HS-27A (cell line): ENCODE measurements at places on chromosomes 7 and 10.
A peak's percentile ranks its signal among the peaks of the same experiment; 100 is the strongest.

DNA sequence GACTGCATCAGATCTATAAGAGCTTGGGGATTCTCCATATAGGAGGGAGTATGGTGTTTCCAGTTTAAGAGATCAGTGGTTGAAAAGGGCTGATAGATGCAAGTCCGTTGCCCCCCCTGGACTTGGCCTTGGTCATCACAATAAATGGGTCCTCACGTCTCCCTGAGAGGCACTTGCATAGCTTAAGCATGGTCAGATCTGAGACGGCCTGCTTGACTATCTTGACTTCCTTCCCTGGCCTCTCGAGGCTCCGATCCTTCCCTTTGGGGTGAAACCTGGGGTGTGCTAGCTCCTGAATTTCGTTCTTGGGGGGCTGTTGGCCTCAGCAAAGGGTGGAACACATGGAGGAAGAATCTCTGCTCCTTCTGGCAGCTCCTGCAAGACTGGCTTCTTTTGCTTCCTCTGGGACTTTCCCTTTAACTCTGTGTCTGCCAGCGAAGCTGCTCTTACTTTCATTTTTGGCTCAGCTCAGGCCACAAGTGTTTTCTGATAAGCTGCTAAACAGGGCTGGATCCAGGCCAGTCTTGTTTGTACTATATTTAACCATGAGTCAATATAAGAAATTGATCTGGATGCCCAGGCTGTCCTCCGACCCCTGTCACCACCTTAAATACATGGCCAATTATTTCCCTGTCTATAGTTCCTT, 11.2 kb upstream of the ZNF485 start:
- DNase-seq: no peak

- DNase-seq: no peak
These were observed 65.1 kb downstream of the PPP1R3C start for GRCh38 chr10:91567815-91568214.

- DNase-seq: peak; percentile 91
These were observed 1.5 kb downstream of the PTPN12 start for GRCh38 chr7:77538281-77539212.

DNA sequence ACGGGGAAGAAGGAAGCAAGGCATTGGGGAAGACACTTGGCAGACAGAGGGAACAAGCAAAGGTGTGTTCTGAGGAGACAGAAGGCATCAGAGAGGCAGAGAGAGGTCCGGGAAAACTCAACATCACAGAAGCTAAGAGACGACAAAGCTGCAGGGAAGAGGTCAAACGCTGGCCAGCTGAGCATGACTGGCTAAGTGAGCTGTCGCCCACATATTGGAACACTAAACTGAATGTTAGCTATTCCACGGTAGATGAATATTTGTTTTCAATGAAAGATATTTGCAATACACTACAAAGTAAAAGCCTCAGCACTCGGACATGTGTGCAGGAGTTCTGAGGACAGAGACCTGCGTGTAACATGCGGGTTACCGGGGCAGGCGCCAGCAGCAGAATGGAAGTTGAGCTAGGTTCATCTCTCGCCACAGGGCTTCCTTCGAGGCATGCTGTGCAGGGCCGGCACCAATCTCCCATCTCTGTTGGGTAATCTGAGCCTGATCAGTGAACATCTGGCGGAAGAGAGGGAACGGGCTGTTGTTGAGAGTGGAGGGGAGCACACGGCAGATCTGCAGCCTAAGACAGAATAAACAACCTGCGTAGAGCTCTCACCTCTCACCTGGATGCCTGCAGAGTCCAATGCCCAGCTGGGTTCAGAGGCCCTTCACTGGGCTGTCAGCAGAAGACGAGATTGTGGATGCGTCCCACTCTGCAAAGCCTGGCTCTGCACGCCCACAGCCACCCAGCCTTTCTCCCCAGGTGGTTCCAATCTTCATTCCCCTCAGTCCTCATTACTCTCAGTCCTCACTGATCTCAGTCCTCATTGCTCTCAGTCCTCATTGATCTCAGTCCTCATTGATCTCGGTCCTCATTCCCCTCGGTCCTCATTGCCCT, 35.9 kb downstream of the INSIG1 start:
- DNase-seq: no peak

DNA sequence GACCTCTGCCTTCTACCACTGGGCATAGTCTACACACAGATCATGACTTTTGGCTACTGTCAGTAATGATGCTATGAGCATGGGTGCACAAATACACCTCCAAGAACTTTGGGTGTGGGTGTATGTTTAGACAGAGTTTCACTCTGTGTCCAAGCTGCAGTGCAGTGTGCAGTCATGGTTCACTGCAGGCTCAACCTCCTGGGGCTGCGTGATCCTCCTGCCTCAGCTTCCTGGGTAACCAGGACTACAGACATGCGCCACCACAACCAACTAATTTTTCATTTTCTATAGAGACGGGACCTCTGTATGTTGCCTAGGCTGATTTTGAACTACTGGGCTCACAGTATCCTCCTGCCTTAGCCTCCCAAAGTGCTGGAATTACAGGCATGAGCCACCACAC, 194.4 kb downstream of the NSUN6 start:
- no peak for DNase-seq

GRCh38 chr7:133167300-133167699, 85.4 kb upstream of the CHCHD3 start:
- DNase-seq: no peak

GRCh38 chr7:80110376-80110775, 24.3 kb upstream of the GNAI1 start:
- no peak for DNase-seq

DNA sequence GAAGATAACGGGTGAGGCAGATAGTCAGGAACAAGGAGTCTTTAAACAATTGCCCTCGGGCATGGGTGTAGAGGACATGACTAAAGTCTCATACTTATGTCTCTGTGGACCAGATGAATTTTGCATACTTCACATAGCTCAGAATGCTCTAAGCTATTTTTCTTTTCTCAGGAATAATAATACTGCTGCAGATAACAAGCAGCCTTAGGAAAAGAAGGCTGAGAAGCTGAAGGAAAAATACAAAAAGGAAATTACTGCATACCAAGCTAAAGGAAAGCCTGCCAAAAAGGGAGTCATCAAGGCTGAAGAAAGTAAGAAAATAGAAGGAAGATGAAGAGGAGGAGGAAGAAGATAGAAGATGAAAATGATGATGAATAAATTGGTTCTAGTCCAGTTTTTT, 13.4 kb upstream of the ERCC6 start:
- no peak for DNase-seq

DNA sequence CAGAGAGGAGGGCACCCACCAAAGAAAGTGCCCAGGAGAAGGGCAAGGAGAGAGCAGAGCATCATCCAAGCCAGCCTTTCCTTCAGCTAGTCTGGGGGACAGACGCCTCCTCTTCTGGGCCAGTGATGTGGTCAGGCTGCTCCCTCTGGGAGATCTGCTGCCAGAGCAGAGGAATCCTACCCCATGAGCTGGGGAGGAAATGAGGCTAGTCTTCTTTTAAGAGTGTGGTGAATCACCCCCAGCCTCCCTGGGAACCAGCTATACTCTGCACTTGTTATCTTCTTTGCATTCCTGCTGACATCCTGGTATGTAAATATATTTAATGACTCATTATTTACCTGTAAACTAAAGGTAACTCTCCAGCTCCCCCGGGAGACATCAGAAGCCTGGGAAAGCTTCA, 41.6 kb upstream of the EPHB6 start:
- peak; percentile 51 for DNase-seq

DNA sequence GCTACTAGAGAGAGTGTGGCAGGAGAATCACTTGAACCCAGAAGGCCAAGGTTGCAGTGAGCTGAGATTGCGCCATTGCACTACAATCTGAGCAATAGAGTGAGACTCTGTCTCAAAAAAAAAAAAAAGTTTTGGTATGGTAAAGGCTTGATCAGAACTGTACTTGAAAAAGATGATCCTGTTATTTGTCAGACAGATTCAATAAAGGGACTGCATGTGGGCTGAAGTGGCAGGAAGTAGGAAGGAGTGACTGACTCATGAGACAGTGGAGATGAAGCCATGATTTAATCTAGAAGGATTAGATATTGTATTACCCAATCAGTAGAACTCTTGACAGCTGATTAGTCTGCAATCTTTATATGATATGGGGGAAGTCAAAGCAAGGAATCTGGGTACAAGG, 2.7 kb upstream of the TMEM254 start:
- no peak for DNase-seq

DNA sequence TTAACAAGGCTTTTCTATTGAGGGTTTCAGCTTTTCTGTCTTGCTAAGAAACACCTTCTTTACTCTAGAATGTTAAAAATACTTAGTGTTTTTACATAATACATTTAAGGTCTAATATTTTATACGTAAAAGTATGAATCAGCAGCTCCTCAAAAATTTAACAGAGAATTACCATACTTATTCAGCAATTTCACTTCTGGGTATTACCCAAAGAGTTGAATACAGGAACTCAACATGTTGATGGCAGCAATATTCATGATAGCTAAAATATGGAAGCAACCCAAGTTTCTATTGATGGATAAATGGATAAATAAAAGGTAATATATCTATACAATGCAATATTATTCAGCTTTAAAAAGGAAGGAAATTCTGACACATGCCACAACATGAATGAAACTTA, 9.7 kb upstream of the OR13A1 start:
- no peak for DNase-seq

GRCh38 chr10:86188326-86188725, 178.3 kb downstream of the GRID1 start:
- DNase-seq: no peak

- no peak for DNase-seq
These were observed 14.1 kb downstream of the BRI3 start for GRCh38 chr7:98295467-98296192.

DNA sequence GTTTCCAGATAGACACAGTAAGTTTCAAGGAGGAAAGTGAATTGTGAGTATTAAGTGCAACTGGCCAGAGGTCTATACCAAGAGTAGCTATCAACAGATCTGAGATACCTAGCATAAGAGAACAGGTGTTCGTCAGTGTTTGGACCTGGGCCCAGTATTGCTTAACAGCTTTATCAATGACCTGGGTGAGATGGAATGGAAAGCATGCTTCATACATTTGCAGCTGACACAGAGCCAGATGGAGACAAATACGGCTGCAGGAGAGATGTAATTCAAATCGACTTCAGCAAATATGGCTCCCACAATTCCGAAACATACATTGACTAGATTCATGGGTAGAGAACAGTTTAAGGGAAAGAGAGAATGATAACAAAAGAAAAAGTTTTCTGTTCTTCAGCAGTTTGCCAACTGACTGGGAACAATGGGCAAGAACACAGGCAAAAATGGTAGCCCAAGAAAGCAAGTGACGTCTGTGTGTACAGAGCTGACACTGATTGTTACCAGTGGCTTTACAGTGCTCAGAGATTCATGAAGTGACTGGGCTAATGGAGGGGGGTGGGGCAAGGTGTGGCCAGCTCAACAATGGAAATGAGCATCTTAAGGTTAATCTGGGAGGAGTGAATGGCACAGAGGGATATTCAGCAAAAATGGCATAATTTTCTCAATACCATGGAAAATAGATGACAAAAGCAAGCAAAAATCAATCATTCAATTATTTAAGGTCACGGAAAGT, 28.0 kb upstream of the COBL start:
- no peak for DNase-seq

GRCh38 chr7:139341776-139342226, 664 bp downstream of the FMC1 start:
- no peak for DNase-seq

DNA sequence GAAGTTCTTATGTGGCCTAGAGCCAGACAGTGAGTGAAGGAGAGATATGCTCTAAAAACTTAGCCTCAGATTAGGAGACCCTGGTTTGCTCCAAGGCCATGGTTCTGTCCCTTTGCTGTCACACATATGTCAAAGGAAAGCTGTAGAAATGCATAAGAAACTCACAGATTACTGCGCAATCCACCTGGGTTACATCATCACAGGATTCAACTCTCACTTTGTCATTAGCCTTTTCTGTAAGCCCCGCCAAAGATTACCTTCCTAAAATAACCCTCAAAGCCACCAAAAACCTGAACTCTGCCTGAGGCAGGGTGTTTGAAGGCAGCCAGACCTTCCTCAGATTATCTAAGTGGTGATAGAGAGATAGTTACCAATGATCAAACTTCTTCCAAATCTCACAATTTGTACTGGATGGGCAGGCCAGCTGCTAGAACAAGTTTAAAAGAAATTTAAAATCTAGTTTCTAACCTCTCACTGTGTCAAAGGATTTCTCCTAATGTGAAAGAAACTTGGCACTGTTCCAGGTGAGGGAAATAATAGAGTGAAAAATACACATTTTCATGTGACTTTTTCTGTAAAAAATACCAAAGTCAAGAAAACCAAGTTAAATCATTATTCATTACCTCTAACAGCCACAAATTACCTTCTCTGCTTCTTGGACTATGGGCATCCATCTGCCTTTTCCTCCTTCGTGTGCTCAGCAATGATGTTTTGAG, 567.2 kb downstream of the SUGCT start:
- no peak for DNase-seq

GRCh38 chr7:63900394-63901203, 98.0 kb upstream of the ZNF722 start:
- no peak for DNase-seq

- peak; percentile 17 for DNase-seq
These were observed 15.2 kb downstream of the OAT start for GRCh38 chr10:124403548-124403947.

GRCh38 chr7:48114115-48114514, 25.1 kb downstream of the UPP1 start:
- DNase-seq: no peak

DNA sequence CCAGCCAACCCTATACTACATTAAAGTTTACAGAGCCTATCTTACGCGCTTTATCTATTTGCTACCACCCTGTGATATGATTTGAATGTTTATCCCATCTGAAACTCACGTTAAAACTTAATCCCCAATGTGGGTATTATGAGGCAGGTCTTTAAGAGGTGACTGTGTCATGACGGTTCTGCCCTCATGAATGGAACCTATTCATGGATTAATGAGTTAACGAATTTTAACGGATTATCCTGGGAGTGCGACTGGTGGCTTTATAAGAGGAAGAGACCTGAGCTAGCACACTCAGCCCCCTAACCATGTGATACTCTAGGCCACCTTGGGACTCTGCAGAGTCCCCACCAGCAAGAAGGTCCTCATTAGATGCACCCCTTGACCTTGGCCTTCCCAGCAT, 37.8 kb downstream of the SRPK2 start:
- no peak for DNase-seq

DNA sequence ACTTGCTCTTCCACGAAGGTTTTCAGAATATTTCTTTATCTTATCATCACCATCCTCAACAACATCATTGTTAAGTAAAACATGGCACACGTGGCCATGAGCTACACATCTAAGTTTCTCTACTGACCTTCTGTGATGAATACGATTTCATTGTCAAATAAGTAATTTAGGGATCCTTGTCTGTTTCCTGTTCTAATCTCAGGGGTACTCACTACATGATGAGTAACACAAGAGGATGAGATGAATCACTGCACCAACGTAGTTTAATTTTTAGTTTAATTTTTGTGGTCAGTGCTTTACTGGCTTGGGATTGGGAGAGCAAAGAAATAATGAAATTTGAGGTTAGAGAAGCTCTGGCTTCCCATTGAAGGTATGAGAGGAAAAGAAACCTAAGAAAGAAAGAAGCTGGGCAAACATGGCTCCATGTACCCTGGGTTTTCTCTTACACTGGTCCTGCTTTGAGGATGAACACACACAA, 461.9 kb upstream of the KLF6 start:
- DNase-seq: no peak
